Type B pancreatic cell (in vitro differentiated cells): ENCODE measurements at places on chromosomes 1 and 21. TPM values are rescaled to one million over a fixed set of nuclear protein-coding genes. Genes with fewer than 3 reads are reported as not detected.

Gene NPHS2
- total RNA-seq, result 0.31 TPM in 1 of 2 replicates, not detected in the other

Gene KCNH1
- 0.33 and 2.4 TPM in 2 replicates for total RNA-seq

Gene ADGRB2
- total RNA-seq, result 3.2 and 14.2 TPM in 2 replicates

Gene TRABD2B
- 2.2 and 6.7 TPM in 2 replicates for total RNA-seq

DNA sequence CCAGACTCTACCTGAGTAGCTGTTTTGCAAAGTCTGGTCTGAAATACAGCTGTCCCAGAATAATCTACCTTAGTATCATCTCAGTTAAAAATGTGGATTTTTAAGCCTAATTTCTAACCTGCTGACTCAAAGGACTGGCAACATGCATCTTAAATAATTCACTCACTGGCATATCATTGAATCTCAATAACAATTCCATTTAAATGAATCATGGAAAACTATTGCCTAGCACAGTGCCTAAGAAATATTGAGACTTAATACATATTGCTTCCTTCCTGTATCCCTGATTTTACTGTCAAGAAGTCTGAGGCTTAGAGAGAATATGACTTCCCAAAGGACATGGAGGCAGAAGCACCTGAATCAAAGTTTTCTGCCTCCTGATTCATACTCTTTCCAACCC is 3.1 kb downstream of the CCDC190 start:
- no peak for DNase-seq

DNA sequence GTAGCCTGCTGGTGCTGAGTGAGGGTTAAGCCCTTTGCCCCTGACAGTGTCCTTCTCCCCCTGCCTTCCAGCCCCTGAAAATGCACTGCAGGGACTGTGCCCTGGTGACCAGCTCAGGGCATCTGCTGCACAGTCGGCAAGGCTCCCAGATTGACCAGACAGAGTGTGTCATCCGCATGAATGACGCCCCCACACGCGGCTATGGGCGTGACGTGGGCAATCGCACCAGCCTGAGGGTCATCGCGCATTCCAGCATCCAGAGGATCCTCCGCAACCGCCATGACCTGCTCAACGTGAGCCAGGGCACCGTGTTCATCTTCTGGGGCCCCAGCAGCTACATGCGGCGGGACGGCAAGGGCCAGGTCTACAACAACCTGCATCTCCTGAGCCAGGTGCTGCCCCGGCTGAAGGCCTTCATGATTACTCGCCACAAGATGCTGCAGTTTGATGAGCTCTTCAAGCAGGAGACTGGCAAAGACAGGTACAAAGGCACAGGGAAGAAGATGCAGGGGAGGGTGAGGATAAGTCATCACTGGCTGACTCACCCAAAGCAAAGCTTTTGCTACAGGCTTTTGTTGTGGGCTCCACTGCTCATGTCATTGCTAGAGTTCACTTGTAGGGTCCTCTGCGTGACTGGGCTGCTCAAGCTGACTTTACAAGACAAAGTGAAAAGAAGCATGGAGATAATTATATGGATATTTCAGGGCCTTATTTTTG is 174.9 kb downstream of the PIGK start:
- no peak for DNase-seq

DNA sequence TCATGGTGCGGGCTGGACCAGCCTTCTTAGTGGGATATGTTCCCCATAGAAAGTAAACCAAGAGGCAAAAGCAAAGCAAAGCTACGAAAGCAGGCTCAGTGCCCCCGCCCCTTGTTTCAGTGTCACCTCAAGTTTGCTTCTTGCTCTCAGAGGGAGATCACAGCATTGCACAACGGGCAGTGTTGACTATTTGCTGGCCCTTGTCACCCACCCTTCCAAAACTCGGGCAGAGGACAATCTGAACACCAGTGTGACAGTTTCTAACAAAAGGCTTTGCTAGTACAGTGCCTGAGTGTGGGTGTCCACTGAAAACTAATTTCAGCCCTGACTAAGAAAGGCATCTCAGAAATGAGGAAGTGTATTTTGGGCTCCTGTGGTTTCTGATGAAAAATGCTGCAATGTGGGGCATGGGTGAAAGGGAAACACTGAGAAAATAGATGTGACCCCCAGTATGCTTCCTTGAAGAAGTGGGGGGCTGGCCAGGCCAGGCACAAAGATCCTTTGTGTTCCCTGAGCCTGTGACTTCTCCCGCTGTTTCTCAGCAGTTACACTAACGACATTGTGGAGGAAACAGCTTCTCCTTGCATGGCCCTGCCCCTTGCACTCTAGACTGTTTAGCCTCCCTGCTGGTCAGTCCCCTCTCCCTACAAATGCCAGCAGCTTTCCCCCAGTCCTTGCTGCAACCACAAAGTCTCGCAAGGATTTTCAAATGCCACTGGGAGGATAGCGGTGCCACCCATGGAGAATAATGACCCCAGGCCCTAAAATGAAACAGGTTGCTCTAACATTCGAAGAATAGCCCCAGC is 33.3 kb upstream of the KCNE1 start:
- DNase-seq, result no peak

DNA sequence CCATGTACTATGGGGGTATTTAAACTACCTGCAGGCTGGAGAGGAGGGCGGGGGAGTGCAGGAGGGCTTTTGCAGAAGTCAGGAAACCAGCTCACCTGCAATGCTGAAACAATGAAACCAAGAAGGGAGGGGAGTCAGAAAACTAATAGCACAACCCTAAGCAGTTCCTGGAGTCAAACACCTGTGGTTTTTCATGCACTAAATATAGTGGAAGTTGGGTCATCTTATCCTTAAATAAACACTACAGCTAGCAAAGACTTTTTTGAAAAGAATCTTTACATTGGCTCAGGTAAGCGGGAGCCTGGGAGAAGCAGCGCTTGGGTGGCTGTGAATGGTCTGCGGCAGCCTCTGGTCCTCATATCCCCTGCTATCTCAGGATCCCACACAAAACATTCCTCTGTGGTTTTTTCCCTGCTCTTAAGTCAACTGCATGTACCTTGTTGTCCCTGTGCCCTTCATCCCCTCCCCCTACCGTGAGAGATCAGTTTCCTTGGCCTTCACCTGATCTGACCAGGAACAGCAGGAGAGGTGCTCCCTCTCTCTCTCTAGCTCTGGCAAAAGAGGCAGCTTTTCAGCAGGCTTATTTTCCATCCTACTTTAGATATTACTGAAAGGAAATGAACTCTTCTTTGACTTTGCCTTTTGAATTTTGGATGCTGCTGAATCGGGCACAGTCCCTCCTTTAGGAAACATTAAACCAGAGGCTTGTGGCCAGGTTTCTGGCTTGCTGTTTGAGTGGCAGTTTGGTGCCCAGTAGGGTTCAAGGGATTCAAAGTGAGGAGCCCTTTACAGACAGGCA is 26.6 kb downstream of the TENT5C start:
- no peak for DNase-seq
